ENCODE measurements at places on chromosomes 11 and 22.

- no peak for DNase-seq
Observed at GRCh38 chr11:86431258-86431657, 56.6 kb downstream of the CCDC81 start.

DNA sequence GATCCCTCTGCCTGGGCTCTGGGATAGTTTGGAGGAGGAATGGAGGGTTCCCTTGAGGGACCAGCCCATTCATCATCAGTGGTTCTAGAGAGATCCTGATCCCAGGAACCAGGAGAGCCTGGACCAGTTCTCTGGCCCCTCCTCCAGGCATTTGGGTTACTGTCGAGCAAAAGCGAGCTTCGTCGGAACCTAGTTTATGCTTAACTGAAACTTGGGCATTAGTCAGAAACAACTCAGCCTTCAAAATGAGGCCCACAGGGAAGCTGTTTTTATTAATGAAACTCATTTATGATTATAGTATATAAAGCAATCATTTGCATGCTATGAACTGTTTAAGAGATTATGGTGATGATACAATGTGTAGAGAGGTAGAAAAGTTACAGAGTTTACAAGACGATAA lies 61.4 kb downstream of the LIF start:
- no peak for DNase-seq

GRCh38 chr11:40161854-40162410 lies 1297.5 kb downstream of the LRRC4C start:
- no peak for DNase-seq

- peak; percentile 7 for DNase-seq
Observed at GRCh38 chr22:20494978-20495860, at the start of gene KLHL22. Gene KLHL22 (minus strand): TSS chr22:20495795. CDS start chr22:20489211, 6,584 bp downstream.

- no peak for DNase-seq
Observed at GRCh38 chr22:31968022-31968421, 23.7 kb downstream of the YWHAH start.

DNA sequence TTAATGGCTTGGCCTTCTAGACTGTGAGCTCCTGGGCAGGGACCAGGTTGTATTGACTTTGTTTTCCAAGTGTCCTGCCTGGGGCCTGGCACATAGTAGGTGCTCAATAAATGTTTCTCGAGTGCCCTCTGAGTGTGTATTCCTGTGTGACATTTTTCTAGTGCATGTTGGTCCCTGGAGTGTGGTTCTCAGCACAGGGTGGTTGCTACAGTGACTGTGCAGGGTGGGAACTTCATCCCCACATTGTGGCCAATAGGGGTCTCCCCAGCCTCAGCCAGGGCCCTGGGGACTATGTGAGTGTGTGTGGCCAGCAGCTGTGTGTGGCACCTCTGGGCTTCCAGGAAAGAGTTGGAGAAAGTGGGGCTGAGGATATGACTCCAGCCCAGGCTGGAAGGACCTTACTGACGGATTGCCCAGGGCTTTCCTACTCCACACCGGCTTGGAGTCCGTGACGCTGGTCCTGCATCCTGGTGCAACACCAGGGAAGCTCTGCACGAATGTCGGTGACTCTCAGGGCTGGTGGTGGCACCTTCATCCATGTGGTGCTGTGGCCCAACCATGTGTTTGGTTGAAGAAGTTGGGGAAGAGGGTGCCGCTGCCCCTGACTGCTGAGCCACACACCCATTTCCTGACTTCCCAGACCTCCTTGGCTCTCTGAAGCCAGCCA lies 9.0 kb upstream of the MARK2 start:
- no peak for DNase-seq

DNA sequence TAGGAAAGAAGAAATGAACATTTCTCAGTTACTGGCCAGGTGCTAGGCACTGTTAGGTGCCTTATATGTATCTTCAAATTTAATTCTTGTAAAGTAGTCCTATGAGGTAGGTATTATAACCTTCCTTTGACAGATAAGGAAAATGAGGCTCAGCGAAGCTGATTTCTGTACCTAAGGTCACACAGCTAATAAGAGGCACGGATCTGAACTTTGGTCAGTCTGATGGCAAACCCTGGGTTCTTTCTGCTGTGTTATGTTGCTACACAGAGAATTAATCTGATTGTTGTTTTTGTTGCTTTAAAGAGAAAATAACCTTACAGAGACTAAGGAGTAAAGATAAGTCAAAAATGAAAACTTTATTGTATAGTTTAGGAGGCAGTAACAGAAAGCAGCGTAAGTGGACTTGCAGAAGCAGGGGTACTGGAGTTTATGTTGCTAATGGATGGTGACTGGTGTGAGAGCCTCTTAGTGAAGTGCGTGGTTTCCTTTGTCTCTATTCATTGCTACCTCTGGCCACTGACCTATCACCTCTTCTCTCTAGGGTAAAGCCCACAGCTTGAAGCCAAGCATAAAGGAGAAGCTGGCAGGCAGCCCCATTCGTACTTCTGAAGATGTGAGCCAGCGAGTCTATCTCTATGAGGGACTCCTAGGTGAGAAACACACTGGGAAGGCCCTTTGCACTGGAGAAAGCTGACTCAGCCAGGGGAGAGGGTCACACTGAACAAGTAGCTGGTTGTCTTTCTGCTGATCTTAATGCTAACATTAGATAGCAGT lies 38.3 kb downstream of the MADD start:
- DNase-seq: no peak

GRCh38 chr22:37312549-37313183 lies 30.4 kb downstream of the CYTH4 start:
- DNase-seq: no peak

DNA sequence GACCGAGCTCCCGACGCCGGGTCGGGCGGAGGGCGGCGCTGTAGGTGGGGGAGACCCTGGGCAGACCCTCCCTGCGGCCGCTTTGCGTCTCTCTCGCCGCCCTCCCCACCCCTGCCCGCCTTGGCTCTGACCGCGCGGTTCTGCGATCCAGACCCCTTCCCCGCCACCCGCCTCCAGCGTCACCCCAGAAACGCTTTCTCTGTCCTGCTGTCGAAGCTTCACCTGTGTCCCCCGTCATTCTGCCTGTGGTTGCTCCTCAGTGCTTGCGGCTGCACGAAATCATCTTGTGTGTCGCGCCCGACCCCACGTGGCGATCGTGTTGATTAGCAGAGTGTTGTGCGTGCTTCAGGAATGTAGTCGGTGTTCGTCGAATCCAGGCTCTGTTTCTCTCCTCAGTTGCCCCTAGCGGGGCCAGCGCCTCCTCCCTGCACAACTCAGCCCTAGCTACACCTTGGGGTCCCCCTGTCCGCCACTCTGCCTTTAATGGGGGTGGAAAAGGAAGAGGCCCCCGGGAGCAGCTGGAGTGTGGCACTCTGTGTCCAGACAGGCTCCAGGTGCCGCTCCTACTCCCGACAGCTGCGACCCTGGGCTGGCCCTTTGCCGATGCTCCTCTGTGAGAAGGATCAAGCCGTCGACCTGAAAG lies 851 bp downstream of the PTDSS2 start:
- DNase-seq: peak; percentile 77

Measured in naive thymus-derived CD8-positive, alpha-beta T cell (primary cell).